ENCODE measurements at places on chromosomes 7 and 10.

GRCh38 chr10:17792991-17793390, 16.2 kb upstream of the MRC1 start:
- DNase-seq: no peak

DNA sequence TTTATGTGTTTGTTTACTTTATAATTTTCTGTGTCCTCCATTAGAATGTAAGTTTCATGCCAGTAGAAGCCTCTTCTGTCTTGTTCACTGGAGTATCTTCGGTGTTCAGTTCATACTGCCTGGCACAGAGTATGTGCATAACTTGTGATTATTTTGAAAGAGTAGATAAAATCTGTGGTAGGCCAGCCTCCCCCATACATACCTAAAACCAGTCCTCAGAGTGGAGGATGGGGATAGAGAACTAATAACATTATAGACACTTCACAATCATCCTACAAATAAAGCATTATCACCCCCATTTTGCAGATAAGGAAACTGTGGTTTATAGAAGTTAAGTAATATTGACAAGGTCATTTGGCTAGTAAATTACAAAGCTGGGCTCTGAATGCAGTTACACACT, 28.0 kb downstream of the VIM start:
- DNase-seq: no peak

GRCh38 chr7:134827889-134828288, 48.5 kb downstream of the CALD1 start:
- DNase-seq: no peak

- no peak for DNase-seq
These were observed 108.6 kb downstream of the ADARB2 start for GRCh38 chr10:1628757-1629156.

GRCh38 chr7:4817178-4817901, 41.9 kb downstream of the AP5Z1 start:
- no peak for DNase-seq

- DNase-seq: no peak
These were observed 140.8 kb upstream of the NFE2L3 start for GRCh38 chr7:26011039-26011696.

GRCh38 chr7:37915438-37915837, 1.2 kb downstream of the SFRP4 start:
- peak; percentile 14 for DNase-seq

- DNase-seq: no peak
These were observed at the start of gene ANTXRL for GRCh38 chr10:46286991-46287693. TSS of gene ANTXRL (plus strand) at chr10:46286997. CDS start at chr10:46287263, 266 bp downstream.

- DNase-seq: no peak
These were observed 192.4 kb downstream of the AHR start for GRCh38 chr7:17490825-17491224.

GRCh38 chr7:81416659-81417058, 353.2 kb downstream of the HGF start:
- no peak for DNase-seq

DNA sequence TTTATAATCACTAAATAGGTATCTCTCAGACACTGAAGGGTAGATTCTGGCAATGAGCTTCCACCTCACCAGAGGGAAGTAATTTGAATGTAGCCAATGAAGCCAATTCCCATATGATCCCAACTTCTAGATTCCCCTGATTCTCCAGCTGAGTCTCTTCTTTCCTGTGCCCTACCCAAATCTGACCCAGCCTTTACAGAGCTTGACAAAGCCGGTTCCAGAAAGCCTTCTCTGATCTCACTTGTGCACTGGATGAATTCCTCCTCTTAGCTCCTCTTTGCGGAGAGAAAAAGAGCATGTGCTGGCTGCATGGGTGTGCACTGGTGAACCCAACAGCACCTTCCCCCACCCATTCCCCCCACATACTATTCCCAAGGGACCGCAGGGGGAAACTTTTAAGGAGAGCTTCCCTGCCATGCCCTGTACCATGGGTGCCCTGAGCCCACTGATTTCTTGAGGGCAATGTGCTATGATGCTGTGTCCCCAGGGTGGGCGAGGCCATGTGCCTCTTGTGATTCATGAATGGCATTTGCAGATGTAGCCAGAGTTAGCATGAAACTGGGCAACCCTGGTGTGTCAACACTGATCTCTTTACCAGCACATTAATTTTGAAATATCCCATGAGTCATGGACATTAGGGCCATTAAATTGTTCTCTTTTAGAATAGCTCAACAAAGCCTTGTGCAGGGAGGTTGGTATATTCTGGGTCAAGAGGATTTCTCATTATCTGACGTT, 50.4 kb upstream of the PLEKHA1 start:
- no peak for DNase-seq

- no peak for DNase-seq
These were observed 467.0 kb downstream of the DPP6 start for GRCh38 chr7:154519229-154519628.

GRCh38 chr7:23811540-23811939, 101.5 kb downstream of the STK31 start:
- DNase-seq: no peak

DNA sequence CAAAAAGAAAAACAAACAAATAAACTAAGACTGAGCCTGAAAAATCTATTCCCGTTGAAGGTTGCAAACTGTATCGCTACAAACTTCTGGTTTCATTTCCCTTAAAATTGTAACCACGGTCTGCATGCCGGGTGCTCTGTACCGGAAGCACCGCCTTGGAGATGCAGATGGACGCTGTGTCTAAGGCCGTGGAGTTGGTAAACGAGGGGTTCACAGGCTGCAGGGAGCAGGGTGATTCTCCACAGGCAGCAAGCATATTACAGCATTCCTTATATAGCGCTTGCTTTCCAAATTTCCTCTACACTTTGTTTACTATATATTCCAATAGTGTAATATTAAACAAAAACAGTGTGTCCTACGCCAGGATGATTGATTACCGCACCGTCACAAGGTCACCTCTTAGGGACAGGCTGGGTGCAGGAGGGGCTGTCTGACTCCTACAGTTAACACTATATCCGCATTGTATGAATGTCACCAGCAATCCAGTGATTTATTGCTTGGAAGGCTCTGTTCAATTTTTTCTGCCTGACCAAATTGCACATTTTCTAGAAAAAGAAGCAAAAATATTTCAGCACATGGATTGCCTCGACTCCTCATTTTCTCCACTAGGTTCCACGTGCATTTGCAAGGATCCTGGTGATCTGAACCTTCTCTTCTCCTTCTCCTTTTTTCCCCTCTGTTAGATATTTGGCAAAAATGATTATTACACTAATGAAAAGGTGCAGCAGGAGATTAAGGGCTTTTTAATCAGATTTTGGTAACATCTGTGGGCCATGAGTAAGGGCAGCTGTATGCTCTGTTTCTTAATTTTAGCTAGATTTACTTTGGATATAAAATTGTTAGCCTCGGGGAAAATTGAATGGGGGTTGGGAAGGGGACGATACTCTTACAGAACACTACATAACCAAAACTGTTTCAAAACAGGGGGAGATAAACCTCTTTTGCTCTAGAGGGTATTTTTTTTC, 325.8 kb upstream of the MGMT start:
- DNase-seq: no peak

GRCh38 chr7:78879206-78879605, 574.3 kb downstream of the MAGI2 start:
- no peak for DNase-seq

GRCh38 chr7:132575419-132575981, 770 bp downstream of the PLXNA4 start:
- no peak for DNase-seq

DNA sequence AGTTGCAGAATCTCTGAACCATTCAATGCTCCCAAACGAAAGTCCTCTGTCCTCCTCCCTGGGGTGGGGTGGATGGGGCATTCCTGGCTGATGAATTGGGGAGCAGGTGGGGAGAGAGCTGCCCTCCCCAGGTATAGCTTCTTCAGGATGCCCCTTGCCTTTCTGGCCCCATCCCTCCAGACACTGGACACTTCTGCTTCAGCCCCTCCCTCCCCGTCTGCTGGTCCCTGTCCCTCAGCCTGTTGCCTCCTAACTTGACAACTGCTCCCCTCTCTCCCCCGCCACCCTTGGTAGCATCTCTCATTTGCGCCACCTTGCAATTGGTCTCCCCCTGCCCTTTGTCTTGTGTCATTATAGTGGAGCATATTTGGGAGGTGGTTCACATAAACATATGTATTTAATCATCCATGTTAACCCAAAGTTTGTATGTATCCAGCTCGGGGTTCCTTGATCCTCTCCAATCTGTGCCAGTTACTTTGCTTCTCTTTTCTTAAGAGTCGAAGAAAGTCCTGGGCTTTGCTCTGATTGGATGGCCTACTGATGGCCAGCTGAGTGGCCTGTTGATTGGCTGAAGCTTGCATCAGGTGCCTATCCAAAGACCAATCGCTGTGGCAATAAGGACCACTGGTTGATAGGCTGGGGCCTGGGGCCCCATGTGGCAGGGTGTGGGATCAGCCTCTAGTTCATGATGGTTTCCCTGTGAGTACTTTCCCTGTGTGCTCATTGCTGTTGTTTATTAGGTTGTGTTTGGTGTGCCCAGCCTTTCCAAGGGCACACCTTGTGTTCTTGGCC, 4.0 kb upstream of the GCK start:
- no peak for DNase-seq

DNA sequence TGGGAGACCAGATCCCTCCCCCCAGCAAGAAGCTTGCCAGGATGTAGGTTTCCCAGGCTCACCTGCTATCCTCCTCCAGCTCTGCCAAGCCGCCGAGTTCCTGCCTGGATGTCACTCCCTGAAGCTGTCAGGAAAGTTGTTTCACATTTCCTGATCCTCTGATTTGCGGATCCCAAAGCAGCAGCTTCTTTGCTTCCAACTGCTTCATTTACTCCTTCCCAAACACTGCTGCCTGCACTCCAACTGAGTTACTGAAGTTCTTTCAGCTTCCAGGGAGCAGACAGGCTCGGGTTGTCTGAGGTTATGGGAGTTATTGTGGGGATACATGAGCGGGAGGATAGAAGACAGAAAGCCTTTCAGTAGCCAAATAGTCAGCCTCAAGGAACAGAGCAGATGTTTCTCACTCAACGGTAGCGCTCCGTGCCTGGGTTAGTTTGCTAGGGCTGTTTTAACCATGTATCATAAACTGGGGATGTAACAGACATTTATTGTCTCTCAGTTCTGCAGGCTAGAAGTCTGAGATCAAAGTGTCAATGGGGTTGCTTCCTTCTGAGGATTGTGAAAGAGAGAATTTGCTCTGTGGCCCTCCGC, 516.0 kb downstream of the REEP3 start:
- no peak for DNase-seq

GRCh38 chr7:106022193-106022821, 59.2 kb downstream of the CDHR3 start:
- no peak for DNase-seq

- DNase-seq: no peak
These were observed 3.9 kb upstream of the NOBOX start for GRCh38 chr7:144407266-144407931.

DNA sequence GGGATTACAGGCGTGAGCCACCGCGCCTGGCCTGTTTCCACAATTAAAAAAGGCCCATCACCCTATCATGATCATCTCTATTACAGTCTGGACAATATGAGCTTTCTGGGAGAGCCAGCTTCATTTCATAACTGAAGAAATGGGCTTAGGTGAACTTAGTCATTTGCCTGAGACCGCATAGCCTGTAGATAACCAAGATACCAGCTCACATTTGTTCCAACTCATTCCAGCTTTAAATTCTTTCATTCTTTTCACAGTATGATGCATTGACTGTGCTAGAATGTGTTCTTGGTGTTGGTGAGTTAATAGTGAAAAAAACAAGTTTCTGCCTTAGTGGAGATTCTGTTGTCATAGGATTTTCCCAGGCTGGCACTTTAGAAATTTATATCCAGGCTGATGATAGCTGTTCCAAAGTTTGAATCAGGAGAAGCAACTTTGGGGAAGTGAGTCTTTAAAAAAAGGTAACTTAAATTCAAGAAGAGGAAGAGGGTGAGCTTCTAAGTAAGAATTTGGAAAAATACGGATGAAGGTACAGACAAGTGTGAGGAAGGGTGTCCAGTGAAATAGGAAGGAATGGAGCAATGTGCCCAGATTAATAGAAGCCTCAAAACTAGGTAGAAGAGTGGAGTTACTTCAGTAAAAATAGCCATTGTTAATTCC, 2.1 kb upstream of the H2AZ2 start:
- DNase-seq: no peak

DNA sequence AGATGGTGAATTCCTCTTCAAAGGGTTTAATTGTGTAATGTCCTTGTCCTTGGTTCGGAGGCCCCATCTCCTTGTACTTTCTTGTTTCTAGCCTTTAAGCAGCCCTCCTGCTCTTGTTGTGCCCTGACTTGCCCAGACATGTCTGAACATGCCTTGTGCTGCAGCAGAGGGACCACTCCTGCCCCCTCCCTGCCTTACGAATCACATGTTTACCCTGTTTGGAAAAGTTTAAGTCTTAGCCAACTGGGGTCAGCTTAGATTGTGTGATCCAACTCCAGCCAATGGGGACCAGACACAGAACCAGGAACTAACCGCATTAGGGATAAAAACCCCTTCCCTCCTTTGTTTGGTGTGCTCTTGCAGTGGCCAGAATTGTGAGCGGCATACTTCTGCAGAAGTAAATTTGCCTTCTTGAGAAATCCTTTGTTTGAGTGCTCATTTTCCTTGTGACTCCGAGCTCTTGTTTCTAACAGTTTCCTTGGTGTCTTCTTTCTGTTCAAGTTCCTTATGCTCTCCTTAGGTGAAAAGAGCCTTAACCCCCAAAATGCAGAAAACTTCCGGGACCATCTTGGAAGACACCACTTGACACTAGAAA, 29.4 kb downstream of the CLRN3 start:
- DNase-seq: no peak

- no peak for DNase-seq
These were observed 206 bp downstream of the UPF2 start for GRCh38 chr10:12042409-12042796.

GRCh38 chr10:96118604-96119450, 11.3 kb upstream of the ZNF518A start:
- DNase-seq: no peak

GRCh38 chr10:92181575-92181974, 109.3 kb downstream of the CPEB3 start:
- DNase-seq: no peak

DNA sequence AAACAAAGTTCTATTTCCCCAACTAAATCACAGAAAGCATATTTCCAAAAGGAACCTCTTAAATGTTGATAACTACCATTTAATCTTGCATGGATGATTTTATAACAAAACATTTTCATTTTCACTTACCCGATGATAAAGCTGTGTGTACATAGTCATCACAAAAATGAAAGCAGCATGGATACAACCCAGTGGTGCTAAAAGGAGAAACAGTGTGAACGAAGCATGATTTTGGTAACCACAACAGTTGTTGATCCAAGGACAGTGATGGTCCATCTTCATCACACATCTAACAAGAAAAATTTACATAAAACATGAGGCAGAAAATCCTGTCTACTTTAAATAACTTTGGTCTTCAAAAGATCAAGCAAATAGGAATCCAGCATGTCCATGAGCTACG, 4.7 kb downstream of the ZDHHC6 start:
- no peak for DNase-seq

- DNase-seq: no peak
These were observed 175.3 kb downstream of the JAZF1 start for GRCh38 chr7:28005075-28005846.

DNA sequence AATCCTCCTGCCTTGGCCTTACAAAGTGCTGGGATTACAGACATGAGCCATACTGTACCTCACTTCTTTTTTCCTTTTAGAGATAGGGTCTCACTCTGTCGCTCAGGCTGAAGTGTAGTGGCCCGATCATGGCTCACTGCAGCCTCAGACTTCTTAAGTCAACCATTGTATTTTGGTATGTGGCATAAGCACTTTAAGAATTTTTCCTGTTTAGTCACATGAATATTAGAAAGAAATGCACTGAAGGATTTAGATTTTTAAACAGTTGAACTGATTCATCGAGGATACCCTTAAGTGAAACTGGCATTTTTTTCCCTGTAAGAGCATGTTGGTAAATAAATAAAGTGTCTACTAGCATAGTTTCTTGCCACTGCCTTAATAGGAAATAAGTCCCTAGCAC, 319.3 kb upstream of the CACNA2D1 start:
- DNase-seq: no peak
